ENCODE measurements at places on chromosomes 6 and 20.

DNA sequence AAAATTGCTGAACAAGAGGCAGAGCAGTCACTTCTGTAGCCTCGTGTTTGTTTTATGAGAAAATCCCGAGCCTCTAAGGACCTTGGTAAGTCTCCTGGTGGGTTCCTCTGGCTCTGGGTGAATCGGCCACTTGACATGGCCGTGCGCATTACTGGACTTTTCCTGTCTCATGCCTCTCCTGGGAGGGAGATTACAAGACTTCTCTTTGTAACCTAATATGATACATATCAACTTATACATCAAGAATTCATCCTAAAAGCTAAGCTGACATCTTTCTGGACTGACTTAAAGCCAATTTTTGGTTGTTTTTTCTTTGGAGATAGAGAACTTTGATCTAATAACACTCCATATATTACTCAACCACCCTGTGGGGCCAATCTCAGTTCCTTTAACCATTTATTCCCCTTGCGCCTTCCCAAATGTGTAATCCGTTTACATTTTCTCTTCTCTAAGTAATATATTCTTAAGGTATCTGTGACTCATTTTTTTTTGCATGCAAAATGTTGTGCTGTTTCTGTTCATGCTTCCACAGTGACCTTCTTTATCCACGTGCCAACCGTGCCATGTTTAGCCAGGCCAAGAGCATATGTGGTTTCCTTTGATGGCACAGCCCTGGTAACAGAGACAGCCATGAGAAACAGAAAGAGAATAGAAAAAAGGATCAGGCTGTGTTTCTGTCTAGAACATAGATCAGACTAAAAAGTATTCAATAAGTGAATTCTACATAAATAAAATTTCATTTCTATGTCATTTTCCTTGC lies 47.5 kb upstream of the JAG1 start:
- no peak for DNase-seq

DNA sequence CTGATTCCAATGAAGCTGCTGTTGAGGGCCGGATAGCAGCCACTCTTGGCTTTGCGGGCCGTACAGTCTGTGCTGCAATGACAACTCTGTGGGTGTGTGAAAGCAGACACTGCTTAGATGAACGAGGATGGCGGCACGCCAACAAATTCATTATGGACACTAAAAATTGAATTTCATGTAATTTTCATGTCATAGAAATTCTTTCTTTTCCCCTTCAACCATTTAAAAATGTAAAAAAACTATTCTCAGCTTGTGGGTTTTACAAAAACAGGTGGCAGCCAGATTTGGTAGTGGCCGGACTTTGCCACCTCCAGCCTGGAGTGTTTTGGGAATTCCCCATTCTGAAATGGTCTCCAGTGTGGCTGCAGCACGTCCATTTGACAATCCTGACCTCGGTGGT lies 26.0 kb downstream of the MAS1 start:
- no peak for DNase-seq

DNA sequence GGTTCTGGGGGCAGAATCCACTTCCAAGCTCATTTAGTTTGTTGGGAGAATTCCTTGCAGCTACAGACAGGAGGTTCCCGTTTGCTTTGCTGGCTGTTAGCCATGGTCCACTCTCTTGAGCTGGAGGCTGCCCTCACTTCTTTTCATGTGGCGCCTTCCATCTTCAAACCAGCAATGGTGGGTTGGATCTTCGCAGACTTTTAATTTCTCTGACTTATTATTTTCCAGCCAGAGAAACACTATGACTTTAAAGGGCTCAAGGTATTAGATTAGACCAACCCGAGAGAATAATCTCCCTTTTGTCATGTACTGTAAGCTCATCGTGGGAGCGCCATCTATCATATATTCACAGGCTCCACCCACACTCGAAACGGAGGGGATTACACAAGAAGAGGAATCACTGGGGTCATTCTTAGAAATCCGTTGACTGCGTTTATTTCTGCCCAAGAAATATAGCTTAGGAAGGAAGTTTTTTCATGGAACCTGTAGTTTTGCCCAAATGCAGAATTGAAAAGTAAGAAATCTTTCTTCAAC lies 38.9 kb downstream of the SAMD5 start:
- no peak for DNase-seq

DNA sequence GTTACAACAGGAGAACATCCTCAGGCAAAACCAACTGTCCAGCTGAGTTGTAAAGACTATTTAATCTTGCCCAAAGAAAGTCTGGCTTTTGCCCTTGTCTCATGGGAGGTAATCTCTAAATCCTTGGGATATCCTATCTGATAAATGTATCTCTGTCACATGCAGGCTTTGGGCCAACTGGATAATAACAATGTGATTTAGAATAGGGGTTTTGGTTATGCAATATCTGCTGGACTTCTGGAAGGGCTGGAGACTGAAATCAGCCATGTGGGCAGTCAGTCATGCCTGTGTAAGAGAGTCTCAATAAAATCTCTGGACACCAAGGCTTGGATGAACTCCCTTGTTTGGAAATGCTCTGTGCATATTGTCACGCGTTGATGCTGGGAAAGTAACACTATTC lies 56.3 kb upstream of the PRL start:
- DNase-seq, result no peak

DNA sequence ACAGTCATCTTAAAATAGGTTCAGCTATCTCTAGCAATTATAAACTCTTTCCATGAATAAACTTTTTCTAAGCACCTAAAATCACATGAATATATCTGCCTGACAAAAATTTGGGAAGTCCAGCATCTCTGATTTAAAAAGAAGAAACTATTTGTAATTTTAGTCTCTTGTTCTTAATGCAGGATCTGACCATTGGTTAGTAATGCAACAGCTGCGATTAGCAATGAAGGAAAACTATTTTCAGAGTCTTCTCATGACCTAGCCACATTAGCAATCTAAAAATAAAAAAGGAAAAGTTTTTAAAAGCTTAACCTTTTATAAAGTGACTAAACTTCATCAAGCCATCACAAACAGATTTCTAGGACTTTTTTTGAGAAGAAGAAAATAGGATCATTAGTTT lies 97.5 kb downstream of the PTPRK start:
- DNase-seq, result no peak

DNA sequence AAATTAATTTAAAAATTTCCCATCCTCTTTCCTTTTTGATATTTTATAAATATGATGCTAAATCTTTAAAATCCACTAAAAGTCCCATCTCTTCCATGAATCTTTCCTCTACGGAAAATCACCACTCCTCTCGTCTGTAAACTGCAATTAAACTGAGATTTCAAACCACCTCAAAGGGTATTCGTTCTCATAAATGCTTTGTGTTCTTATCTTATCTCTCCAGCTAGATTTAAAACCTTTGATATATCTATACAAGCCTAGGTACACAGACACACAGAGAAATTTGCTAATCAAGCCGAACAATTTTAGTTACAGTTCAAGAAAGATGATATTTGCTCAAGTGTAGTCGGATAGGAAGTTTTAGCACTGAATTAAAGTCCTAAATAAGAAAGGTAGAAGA lies 214.6 kb upstream of the PRDM1 start:
- DNase-seq, result no peak

- no peak for DNase-seq
These were observed 325.3 kb downstream of the GJA1 start for GRCh38 chr6:121760745-121761144.

DNA sequence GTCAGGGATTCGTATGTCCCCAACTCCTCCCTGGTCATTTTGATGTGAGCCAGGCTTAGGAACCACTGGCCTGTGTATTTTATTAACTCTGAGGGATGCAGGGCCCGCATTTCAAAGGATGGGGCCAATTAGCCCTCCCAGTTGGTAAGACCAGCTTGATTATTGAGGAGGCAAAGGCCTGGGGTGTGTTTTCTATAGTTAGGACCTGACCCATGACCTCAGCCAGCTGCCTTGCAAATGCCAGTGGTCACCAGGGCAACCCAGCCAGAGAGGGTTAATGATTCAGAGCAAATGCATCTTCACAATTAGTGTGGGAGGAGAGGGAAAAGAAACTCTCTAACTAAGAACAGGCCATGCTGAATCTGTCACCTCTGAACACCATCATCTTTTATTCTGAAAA lies 835.4 kb downstream of the MAFB start:
- no peak for DNase-seq

DNA sequence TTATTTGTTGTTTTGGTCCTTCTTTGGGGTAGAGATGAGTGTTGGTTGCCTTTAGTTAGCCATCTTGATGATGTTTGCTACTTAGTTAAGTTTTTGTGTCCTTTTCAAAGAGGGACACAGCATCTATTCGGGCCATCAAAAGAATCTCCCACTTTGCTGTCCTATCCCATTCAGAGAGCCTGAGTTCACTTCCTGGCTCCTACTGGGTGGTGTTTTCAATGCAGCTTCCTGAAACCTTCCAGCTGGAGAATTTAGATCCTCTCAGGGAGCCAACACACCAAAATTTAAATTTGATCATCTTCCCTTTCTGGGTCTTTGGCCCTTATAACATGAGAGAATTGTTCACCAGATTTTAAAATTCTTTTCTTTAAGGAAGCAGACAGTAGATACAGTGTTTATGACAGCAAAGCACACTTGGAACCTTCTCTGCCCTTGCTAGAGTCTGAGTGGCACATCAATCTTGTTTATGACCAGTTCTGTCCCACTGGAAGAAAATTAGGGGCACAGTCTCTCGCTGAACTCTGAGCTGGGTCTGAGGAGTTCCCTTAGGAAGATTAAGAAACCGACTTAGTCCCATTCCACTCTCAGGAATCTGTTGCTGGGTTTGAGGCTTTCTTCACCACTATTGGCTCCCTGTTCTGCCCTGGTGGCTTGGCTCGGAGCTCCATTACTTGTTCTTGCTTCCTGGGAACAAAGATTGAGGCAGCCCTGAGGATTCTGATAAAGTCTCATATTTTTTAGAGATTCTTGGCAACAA lies 115.5 kb downstream of the CCDC170 start:
- DNase-seq, result no peak

- DNase-seq, result no peak
These were observed 46.6 kb upstream of the TNFAIP3 start for GRCh38 chr6:137820425-137820824.

- no peak for DNase-seq
These were observed 40.5 kb upstream of the TAF8 start for GRCh38 chr6:42009844-42010184.

DNA sequence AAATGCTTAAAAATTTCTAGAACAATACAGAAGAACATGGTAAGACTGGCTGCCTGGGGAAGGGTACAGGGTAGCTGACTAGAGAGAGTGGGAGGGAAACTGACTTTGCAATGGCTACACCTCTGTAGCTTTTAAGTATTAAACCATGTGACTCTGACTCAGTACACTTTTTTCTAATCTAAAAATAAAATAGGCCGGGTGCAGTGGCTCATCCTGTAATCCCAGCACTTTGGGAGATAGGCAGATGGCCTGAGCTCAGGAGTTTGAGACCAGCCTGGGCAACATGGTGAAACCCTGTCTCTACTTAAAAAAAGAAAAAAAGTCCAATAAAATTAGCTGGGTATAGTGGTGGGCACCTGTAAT lies 18.5 kb downstream of the ATP9A start:
- DNase-seq, result no peak

GRCh38 chr6:149939356-149939648 lies 2.5 kb upstream of the ULBP2 start:
- no peak for DNase-seq

- DNase-seq, result peak; percentile 6
These were observed 743 bp downstream of the CMTR1 start for GRCh38 chr6:37433657-37434271.

- DNase-seq, result no peak
These were observed 148.1 kb downstream of the ZFAND3 start for GRCh38 chr6:37967651-37968050.

DNA sequence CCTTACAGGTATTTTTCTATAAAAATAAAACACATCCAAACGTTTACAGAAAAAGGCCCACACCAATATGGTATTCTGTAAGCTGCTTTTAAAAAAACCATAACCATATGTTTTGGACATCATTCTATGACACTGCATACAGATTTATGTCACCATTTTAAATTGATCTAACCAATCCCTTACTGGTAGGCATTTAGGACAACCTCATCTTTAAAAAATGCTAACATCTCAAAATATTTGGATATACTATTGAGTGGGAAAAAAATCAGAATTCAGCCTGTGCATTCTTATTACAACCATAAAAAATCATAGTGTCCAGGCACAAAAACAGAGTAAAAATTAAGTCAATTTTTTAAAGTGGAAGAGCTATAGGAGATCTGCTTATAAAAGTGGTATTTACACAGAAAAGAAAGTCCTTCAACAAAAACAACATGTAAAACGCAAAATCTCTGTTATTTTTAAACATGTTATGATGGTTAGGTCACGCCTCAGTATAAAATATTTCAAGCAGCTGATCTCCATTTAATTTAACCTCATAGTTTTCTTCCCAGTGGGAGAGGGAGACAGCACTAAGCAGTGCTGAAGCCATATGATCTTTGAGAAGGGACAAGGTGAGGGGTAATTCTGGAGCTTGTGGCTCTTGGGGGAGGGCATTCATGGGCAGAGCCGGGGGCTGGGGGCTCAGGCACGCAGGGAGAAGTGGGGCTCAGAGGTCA lies 21.2 kb downstream of the TRAM2 start:
- no peak for DNase-seq

DNA sequence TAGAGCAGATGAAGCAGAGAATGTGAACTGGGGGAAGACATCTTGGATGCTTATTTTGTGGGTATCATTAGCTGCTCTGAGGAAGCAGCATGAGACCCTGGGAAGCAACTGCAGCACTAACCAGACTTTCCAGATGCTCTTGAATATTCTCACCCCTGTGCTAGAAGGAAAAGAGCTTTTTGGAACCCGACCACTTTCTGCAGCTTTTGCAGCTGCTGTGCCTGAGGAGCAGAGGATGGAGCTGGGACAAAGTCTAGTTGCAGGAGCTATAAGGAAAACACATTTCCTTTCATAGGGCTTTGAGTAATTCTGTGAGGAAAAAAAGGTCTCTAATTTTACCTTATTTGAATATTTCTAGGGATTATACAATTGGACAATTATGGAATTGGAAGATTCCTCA lies 369.7 kb downstream of the CD109 start:
- DNase-seq, result no peak

DNA sequence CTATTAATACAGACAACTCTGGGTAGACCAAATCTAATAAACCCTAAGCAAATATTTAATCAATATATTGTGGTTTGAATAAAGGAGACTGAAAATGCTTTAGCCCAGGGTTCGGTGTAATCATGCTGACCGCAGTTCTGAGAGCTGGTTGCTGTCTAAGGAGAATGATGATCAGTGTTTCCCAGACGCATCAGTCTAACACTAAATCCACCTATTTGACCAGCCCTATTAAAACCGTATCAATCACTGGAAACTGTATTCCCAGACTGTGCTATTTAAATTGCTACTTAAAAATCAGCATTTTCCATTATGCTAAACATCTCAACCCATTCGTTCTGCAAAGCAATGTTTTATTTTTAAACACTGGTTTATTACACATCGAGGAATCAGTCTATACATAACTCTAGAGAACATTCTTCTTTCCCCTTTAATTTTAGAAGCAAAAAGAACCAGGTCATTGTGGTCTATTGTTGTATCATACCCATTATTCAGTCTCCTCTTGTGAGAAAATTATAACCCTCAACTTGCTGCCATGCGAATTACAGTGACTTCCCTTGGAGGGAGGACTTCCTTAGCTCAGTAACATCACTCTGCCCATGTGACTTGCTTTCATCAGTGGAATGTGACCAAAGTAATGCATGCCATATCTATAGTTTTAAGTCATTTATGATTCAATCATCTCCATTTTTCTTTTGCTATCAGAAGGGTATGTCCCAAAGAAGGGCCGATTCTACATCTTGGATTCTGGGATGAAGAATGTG lies 515.2 kb upstream of the JAG1 start:
- DNase-seq, result no peak

- no peak for DNase-seq
These were observed 1.4 kb upstream of the TIAM2 start for GRCh38 chr6:154993710-154994109.

- no peak for DNase-seq
These were observed 9.1 kb downstream of the ETV7 start for GRCh38 chr6:36378243-36378920.
